ENCODE measurements at places on chromosomes 1 and 21. TPM values are rescaled to one million over a fixed set of nuclear protein-coding genes. Genes with fewer than 3 reads are reported as not detected.

CRYAA gene
- total RNA-seq, result not detected

DCDC2B gene
- total RNA-seq, result not detected

RASSF5 gene
- 86.2 TPM for total RNA-seq

IL23R gene
- not detected for total RNA-seq

FAM72D gene
- total RNA-seq, result 0.10 TPM

AK4 gene
- 83.2 TPM for total RNA-seq

DENND2D gene
- total RNA-seq, result 48.9 TPM

PPM1J gene
- 16.5 TPM for total RNA-seq

RHBDL2 gene
- 23.0 TPM for total RNA-seq

AMPD1 gene
- not detected for total RNA-seq

All from lower leg skin (tissue), 4 donors.